ENCODE measurements at places on chromosomes 4 and X.
A peak's percentile ranks its signal among the peaks of the same experiment; 100 is the strongest.

GRCh38 chrX:41664375-41664901 is 24.3 kb upstream of the GPR34 start:
- DNase-seq = no peak

DNA sequence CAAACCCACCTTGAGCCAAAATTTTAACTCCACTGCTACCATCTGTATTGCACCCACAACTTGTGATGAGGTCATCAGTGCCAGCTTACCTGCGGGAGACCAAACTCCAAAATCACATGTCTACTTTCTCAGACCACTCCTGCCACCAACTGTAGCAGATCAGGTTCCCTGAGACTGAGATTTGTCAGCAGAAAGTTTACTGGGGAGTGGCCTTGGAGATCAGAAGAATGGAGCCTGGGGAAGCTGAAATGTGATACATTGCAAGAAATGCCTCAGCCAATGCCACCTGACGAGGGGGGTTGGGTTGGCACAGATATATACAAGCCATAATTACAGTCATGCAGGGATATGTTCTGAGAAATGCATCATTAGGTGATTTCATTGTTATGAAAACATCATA is 19.1 kb downstream of the HAUS3 start:
- no peak for DNase-seq

DNA sequence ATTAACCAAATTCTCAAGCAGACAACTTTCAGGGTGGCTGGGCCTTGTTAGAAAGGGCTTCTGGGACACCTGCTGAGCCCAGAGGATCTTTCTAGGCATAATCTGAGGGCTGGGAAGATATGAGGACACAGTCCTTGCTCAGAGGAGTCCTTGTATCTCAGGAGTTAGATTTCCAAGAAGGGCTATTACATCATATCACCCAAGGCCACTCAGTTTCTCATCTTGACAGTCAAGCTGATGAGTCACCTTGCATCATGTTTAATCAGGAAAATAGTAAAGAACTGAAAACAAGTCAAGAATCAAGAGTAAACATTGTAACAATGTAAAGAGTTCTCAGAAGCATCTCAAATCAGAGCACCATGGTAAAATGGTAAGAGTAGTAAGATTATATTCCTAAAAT is 4.0 kb downstream of the PCYT1B start:
- no peak for DNase-seq

GRCh38 chrX:12802741-12803140 is 11.5 kb downstream of the PRPS2 start:
- no peak for DNase-seq

DNA sequence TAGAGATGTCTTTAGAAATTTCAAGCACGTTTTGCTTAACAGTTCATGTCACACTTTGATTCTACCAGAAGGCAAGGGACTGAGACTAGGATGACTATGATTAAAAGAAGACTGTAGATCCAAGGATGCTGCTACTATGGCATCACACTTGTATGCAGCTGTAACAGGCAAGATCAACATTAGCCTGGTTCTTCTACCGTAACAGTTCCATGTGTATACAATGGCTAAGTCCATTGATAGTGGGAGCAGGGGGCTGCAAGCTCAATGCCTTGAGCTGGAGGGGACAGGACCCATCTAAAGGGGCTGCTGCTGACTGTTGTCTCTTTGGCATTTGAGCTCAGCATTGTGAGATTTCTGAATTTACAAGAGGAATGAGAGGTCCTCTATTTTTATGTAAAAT is 212.0 kb downstream of the APBB2 start:
- DNase-seq = no peak

- DNase-seq = no peak
Observed at GRCh38 chr4:4689694-4690440, 148.0 kb upstream of the STX18 start.

- no peak for DNase-seq
Observed at GRCh38 chr4:33658971-33659370, 2585.3 kb downstream of the ARAP2 start.

- DNase-seq = peak; percentile 9
Observed at GRCh38 chrX:38694394-38694793, 106.9 kb upstream of the MID1IP1 start.

GRCh38 chrX:151981129-151981528 is 6.7 kb upstream of the GABRE start:
- DNase-seq = no peak

- no peak for DNase-seq
Observed at GRCh38 chr4:105741548-105741947, 33.0 kb downstream of the GSTCD start.

GRCh38 chr4:106502106-106502699 is 133.6 kb upstream of the GIMD1 start:
- DNase-seq = peak; percentile 70

DNA sequence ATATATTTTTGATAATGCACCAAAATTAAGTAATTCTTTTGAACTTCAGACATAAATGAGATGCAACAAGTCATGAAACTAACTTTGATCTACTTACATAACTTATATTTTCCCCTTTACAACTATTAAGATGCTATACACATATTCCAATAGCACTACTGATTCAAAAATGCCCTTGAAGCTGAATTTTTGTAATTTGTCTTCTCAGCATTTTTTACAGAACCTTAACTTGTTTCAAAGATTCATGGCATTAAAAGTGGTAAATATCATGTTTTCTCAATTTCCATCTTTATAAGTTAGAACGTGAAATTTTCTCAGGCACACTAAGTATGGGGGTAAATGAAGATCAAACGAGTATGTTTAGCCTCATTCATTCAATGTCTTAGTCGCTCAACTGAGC is 460.0 kb upstream of the FAM241A start:
- no peak for DNase-seq

- no peak for DNase-seq
Observed at GRCh38 chr4:139767168-139767567, 101.5 kb downstream of the MGST2 start.

DNA sequence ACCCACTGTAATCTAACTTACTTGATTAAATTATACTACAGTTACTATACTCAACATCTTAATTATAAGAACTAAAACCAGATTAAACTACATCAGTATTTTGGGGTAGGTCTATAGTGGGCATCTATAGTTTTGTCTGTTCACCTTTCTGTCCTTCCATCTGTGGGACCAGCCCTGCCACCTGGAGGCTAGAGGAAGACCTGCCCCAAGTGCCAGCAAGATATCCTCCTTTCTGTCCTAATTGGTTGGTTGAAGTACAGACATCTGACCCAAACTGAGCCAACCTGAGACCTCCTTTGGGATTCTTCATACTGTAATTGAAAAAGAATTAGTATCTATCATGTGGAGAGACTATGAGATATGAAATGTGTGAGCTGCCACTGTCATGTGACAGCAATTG is 172.2 kb upstream of the TLL1 start:
- DNase-seq = no peak

- DNase-seq = no peak
Observed at GRCh38 chr4:85774000-85774399, 299.1 kb downstream of the ARHGAP24 start.

DNA sequence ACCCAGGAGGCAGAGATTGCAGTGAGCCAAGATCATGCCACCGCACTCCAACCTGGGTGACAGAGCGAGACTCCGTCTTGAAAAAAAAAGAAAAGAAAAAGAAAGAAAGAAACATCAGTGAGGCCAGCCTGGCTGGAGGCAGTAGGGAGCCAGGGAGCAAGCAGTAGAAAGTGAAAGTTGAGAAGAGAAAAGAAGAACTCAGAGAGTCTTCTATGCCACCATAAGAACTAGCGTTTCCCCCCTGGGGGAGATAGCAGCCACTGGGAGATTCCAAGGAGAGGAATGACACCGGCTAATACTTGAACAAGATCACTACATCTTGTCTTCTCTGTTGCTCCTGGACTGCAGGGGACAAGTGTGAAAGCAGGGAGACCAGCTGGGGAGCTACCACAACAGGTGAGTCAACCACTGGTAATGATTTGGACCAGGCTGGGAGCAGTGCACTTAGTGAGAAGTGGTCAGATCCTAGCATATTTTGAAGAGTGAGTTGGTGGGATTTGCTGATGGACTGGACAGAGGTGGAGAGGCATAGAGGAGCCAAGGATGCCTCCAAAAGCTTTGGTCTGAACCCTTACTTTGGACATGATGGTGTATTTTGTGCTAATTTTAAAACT is 33.4 kb downstream of the SLC2A9 start:
- no peak for DNase-seq

DNA sequence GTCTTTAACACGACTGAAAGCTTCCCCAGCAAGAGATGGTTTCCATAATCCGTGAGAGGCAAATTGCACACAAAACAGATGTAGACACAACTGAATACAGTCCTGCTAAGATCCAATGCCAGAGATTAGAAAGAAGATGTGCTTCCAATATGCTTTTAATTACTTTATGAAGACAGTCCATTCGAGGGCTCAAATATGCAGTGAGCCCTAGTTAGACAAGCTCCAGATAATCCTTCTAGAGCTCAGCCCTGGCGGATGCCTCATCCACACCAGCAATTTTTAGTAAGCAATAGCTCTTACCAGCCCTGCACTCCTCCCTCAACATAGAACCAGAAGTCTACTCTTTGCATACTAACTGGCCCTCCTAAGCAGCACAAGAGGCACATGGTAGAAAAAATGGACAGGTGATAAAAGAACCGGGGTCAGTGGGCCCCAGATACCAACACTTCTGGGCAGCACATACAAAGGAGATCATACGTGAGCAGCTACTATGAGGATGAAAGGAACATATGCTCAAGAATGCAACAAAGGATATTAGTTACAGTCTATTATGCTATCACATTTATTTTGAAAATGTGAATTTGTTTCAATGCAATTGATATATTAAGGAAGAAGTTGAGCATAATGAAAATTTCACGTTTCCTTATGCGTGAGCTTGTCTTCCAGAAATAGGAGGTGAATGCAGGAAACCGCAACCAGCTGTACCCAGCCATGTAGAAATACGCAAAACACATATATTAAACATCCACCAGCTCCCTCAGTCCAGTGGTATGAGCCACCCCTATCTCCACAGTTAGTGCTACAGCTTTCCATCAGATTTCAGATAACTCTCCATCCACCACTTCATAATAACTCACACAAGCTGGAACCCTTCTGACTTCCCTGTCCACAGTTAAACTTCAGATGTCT is 34.3 kb downstream of the GPC4 start:
- DNase-seq = no peak

DNA sequence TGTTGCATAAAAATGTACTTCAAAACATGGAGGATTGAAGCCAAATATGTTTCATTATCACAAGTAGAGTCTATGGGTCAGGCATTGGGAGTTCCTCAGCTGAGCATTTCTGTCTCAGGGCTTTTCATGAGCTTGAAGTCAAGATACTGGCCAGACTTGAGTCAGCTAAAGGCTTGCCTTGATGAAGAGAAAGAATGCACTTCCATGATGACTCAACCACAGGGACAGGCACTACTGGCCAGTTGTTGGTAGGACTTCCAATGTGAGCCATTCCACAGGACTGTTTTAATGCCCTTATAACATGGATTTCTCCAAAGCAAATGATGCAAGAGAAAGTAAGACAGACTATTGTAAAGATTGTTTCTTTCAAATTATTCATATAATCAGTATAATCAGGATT is 895.6 kb downstream of the RAB28 start:
- no peak for DNase-seq

GRCh38 chr4:153348006-153348405 is 3.5 kb downstream of the MND1 start:
- no peak for DNase-seq

GRCh38 chr4:165355900-165356300 is 22.9 kb upstream of the CPE start:
- peak; percentile 51 for DNase-seq

GRCh38 chr4:6730603-6731317 is 14.8 kb downstream of the BLOC1S4 start:
- DNase-seq = no peak

GRCh38 chrX:48800574-48801279 is 1.1 kb upstream of the HDAC6 start:
- DNase-seq = no peak

- DNase-seq = no peak
Observed at GRCh38 chr4:1975391-1975801, 33.4 kb downstream of the NELFA start.

DNA sequence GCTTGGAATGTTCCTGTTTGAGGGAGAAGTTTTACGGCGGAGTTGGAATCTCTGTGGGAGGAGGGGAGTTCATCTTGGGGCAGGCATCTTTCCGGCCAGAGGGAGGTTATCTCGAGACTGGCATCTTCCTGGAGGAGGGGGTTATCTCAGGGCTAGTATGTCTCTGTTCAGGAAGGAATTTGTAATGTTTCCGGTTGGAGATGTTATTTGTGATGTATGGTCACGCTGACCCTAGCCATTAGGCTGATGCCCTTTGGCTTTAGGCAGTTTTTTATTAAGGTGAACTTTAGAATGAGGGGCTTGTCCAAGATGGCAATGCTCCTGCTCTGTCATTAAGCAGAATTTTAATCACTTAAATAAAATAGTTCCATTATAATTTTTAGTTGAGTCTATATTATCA is 449.7 kb downstream of the PCDH10 start:
- no peak for DNase-seq

GRCh38 chrX:105515561-105515960 is 295.1 kb upstream of the TEX13A start:
- DNase-seq = no peak

GRCh38 chrX:136658151-136658550 is 10.2 kb downstream of the CD40LG start:
- no peak for DNase-seq

GRCh38 chrX:1450361-1451161 is 2.1 kb downstream of the ASMTL start:
- no peak for DNase-seq

DNA sequence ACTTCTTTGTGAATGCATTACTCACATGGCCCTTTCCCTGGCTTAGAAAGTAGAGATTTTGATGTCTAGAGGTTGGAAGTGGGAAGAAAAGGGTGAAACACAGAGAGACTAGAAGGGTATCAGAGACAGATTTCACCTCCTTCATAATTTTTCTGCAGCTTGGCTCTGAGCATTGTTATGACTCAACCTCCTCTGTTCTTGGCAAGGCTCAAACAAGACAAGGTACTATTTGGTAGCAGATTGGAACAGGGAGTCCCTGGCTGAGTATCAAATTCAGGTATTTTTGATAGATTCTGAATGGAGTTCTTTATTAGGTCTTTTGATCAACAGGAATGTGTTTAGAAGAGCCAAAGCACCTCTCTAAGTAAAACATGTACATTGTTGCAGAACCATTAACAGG is 146.3 kb upstream of the CHRDL1 start:
- no peak for DNase-seq

- no peak for DNase-seq
Observed at GRCh38 chr4:185880571-185880970, 68.6 kb upstream of the SORBS2 start.

- DNase-seq = no peak
Observed at GRCh38 chr4:120881351-120881750, 41.2 kb downstream of the PRDM5 start.

- peak; percentile 49 for DNase-seq
Observed at GRCh38 chr4:157128395-157128794, 52.4 kb downstream of the GLRB start.

GRCh38 chrX:69221239-69222102 is 56.2 kb upstream of the PJA1 start:
- no peak for DNase-seq

DNA sequence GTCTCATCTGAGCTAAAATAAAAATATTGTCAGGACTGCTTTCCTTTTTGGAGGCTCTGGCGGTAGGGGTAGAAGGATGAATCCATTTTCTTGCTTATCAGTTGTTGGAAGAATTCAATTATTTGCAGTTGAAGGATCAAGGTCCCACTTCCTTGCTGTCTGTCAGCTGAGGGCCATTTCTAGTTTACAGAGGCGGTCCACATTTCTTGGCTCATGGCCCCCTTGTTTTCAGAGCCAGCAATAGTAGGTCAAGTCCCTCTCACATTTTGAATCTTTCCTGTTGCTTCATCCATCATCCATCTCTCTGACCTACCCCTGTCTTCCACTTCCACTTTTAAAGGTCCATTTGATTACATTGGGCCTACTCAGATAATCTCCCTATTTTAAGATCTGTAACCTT is 1099.3 kb upstream of the DIAPH2 start:
- DNase-seq = no peak

Data from tongue (tissue), 3 donors.